ENCODE measurements at places on chromosomes 1 and 21.

DNA sequence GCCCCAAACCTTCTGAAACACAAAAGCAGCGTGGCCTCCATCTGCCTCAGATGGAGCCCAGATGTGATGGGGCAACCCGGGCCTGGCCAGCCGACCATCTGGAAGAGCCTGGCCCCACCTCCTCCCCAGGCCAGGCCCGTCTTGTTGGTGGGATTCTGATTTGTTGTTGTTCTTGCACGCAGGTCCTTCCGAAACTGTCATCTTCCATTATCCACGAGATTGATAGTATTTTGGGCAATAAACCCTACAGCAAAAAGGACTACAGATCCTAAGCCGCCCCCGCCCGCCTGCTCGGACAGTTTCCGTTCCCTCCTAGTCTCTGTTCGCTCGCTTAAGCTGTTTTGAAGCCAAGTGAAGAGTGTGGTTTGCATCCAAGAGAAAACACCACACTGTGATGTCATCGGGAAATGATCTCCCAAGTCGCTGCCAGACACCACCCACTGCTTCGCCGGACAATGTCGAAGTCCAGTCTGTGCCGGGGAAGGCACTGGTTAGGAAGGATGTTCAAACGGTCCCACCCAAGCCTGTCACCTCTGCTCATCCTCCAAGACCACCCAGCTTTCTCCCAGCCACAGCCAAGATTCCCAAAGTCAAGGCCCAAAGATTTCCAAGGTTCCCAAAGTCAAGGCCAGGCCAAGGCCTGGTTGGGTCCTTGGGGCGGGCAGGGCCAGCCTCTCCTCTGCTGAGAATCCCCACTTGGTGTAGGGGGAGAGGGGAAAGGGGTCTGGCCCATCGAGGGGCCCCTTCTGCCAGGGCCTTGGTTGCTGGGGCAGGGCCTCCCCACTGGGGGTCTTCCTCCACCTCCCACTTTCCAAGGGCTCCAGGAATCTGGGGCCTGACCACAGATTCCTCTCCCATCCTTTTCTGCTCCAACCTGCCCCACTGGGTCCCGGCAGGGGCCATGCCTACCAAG, 52.9 kb downstream of the KCNAB2 start:
- DNase-seq, result no peak

- DNase-seq, result no peak
These were observed 26.1 kb downstream of the EGLN1 start for GRCh38 chr1:231395998-231396390.

DNA sequence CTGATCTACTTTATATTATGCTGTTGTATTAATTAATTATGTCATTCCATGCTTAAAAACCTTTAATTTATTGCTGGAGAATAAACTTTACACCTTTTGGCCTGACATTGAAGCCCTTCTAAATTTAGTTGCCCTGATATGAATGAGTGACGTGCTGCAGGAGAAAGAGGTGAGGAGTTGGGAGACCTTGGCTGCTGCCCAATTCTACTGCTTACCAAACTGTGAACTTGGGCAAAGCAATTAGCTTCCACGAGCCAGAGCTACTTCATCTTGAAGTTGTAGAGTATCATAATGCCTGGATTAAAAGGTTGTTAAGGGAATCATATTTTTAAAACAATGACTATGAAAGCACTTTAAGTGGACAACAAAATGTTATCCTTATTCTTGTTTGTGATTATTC, 126.8 kb upstream of the DEPDC1 start:
- DNase-seq, result no peak

DNA sequence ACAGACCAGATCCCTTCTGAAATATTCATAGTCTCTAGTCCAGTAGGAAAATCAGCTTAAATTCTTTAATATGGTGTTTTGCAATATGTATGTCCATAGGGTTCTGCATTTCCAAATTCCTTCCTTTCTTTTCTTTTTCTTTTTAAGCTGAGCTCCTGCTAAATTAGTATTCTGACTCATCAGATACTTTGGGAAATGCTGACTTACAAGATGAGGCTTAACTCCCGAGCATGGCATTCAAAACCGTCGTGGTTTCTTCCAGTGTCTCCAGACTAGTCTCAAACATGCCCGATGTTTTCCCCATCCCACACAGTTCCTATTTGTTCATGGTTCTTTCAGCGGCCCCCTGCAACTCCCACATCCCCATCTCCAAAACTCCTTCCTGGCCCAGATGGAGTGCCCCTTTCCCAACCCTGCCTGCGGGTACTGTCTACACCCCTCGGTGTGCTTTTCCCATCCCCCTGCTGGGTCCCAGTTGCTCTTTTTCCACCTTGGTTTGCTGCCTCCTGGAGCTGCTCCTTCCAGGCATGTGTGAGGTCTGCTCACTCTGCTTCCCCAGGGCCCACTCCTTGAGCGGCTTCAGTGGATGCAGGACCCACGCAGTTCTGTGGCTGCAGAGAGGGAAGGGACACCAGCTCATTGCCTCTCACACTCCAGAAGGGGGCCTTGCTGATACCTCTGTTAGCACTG, 19.5 kb upstream of the ETV3 start:
- no peak for DNase-seq

GRCh38 chr1:60133848-60134247, 60.3 kb upstream of the C1orf87 start:
- DNase-seq, result no peak

DNA sequence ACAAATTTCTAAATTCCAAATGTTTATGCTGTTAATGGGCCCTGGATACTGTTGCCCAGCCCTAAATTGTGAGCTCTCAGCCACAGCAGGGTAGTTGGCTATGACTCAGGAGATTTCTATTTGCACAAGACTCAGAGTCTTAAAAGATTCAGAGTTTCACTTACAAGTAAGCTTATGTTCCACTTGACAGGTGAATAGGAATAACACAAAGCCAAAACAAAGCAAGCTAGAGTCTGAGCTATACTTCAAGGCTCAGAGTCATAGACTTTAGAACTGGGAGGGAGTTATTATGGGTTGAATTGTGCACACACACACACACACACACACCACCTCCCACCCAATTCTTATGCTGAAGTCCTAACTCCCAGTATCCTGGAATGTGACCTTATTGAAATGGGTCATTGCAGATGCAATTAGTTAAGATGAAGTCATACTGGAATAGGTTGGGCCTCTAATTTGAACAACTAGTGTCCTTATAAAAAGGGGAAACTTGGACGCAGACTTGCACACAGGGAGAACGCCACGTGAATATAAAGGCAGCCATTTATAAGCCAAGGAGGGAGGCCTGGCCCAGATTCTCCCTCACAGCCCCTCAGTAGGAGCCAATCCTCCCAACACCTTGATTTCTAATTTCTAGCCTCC, 30.2 kb downstream of the PRDX6 start:
- no peak for DNase-seq

DNA sequence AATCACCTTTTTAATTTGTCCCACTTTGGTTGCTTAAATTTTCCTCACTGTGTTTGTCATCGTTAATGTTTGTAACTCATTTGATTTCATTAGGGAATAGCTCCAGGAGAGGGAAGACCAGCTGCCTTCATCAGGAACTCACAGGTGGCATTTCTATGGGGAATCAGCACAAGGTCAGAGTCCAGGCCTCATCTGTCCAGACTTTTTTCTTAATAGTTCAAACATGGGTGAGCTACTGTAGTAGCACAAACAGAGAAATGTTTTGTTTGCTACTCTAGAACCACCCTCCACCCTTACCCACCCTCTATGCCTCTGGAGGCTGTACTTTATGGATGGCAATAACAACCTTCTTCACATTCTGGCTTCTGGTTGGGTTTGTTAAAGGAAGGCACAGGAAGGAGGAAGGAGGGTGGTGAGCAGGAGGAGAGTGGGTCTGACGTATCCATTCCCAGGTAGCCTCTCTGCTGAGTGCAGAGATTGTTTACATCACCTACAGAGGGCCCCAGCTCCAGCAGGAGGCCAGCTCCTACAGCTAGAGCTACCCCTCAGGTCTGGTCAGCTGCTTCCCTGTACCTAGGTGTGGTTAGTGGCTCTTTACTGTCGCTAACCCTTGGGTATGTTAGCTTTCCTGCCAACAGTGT, 8.1 kb upstream of the TEDDM1 start:
- no peak for DNase-seq

GRCh38 chr1:187816646-187817045, 987.9 kb downstream of the PLA2G4A start:
- DNase-seq, result no peak

- peak; percentile 39 for DNase-seq
These were observed 36.3 kb upstream of the IL10 start for GRCh38 chr1:206808615-206809014.

- DNase-seq, result no peak
These were observed 3.2 kb upstream of the CRYBG2 start for GRCh38 chr1:26357121-26357602.

DNA sequence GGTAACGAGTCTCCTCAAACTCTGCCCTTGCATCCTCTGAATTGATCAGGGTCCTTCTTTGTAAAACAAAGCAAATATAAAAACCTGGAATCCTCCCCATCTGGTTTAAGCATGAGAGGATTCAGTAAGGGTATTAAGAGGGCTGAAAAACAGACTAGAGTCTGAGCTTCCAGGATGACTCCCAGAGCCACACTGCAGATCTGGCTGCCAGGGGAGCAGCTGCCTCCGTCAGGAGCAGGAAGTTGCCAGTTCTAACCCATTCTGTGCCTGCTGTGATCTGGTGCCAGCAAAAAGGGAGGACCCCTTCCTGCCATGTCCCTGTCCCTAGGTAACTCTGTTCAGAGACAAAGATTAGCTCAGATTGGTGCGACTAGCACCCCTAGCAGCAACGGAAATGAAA, 27.5 kb downstream of the SERTAD4 start:
- DNase-seq, result no peak

DNA sequence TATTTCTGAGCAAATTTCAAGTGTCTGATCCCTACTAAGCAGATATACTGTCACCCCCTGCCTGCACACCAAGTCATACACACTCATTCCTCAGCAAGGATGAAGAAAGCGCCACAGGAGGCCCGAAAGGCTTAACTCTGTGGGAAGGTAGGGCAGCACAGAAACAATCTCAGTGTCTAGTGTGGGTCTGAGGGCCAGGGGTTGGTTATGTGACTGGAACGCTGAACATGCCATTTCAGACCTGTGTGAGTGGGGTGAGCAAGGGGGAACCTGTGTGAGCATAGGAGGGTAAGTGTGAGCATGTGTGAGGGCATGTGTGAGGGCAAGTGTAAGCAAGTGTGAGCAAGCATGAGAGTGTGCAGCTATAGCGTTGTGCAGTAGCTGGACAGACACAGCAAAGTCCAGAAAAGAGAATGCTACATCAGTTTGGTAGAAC, 6.2 kb downstream of the ITPKB start:
- no peak for DNase-seq

DNA sequence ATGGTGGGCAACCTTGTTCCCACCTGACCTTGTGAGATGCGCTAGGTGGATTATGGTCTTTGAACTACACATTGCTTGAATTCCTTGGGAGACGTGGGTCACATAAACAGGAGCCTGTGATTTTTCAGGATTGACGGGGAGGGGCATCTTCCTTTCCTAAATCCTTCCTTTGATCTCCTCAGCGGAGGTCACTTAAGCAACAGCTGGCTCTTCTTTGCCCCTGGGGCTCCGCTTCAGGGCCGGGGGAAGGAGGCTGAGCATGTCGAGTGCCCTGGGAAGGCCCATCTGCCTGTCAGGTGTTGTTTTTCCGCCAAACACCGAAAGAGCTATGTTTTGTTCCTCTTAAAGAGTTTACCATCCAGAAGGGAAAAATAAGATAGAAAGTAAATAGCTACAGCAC, 40.6 kb downstream of the KIF26B start:
- no peak for DNase-seq

GRCh38 chr1:193114485-193115095, 7.2 kb upstream of the CDC73 start:
- no peak for DNase-seq

- no peak for DNase-seq
These were observed 6.1 kb upstream of the KLF17 start for GRCh38 chr1:44112486-44112885.

- no peak for DNase-seq
These were observed 135.7 kb upstream of the ZC3H12A start for GRCh38 chr1:37338658-37339057.

DNA sequence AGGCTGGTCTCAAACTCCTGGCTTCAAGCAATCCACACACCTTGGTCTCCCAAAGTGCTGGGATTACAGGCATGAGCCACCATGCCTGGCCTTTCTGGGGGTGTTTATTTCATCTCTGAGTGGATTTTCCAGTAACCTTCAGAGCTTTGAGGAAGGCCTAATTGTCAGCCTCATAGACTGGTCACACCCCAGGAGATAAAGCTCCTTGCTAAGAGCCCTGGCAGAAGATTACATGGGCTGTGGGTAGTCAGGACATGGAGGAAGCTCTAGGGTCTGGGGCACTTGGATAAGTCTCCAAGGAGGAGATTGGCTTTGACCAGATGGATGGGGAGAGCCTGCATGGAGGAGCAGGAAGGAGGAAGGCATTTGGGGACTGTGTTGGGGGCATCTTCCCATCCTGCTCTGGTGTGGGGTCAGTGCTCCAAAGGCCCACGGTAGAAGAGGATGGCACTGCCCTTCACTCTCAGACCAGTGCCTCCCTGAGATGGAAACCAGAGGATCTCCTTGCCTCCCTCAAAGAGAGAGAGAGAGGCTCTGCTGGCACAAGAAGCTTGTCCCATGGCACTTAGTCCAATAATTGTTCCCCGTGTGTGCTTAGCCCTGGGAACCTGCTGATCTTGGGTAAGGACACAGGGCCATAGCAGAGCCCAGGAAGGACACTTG, 14.7 kb upstream of the GSTM4 start:
- no peak for DNase-seq

- peak; percentile 54 for DNase-seq
These were observed 53.2 kb upstream of the MRPS6 start for GRCh38 chr21:34020005-34020847.

GRCh38 chr1:192038567-192038966, 119.7 kb upstream of the RGS18 start:
- peak; percentile 39 for DNase-seq

DNA sequence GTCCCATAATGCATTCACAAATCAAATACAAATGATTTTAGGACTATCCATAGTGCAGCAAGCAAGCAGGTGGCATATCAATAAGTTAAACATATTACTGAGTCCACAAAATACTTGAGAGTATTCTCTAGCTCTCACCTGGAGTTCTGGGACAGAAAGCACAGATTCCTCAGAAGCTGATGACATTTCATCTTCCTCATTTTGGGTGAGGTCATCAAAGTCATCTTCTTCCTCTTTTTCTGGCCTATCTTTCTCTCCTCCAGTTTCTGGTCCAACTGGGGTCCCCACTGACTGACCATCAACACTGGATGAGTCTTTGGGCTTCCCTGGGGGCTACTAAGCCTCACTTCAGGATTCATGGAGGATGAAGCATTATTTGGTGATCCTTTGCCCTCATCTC, 38.9 kb downstream of the YY1AP1 start:
- DNase-seq, result peak; percentile 51

GRCh38 chr1:6269720-6270400, 9.0 kb upstream of the GPR153 start:
- DNase-seq, result no peak

DNA sequence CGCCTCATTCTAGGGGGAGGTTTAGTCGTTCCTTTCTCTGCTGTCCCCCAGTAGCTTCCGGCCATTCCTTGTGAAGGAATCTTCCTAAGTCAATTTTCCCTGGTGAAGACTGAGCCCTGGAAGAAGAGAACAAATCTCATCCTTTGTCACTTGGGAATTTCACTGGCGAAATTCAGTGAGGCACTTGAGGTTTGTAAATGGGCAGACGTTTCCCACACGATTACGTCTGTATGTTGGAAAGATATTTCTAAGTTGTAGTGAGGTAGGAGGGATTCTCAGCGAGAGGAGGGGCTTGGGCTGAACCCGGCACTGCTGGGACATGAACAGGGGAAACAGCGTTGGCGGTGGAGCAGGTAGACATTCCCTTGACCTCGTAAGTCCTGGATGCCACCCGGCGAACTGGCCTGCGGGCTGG, 47.2 kb downstream of the GALNT2 start:
- no peak for DNase-seq

Measured in CD14-positive monocyte (primary cell).